ENCODE measurements at places on chromosomes 3 and 15. TPM values are rescaled to one million over a fixed set of nuclear protein-coding genes. Genes with fewer than 3 reads are reported as not detected.

DNA sequence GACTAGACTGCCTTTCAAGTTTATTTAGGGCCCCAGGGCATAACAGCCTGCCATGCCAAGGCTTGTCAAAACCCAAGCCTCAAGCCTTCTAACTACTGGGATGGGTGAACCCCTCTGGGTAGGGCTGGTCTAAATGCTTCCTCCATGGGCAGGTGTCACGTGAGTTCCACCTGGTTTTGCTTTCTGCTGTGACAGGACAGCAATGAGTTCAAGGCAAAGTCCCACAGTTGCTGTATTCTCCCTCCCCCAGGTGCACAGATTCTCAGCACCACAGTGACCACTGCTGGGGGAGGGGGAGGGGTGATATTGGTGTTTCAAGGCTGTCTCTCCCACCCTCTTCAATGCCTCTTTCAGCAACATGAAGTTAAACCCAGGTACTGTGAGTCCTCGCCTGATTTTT lies 46.9 kb upstream of the UBE2Q2 start:
- DNase-seq, result no peak

CFAP20DC gene
- total RNA-seq, result 0.65 TPM

DNA sequence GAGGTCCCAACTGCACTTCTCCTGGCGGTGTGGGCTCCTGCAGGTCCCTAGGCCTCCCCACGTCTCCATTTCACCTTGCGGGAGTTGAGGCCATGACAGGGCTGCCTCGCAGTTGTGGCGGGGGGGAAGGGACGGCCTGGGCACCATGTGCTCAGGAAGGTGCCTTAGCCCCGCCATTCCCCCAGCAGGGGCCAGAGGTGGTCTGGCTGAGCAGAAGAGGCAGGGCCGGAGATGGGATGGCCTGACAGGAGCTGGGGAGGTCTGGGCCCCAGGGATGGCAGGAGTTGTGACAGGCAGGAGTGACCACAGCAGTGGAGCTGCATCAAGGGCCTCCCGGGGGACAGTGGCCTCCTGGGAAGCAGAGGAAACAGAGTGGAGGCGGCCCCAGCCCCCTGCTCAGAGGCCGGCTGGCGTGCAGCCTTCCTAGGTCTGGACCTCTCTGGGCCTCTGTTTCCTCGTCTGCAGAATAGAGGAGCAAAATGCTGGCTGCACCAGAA lies 18.7 kb upstream of the KLF15 start:
- DNase-seq, result no peak

GRCh38 chr3:139588450-139588849 lies 48.9 kb upstream of the RBP1 start:
- DNase-seq, result no peak

SAMD7 gene
- total RNA-seq, result not detected

DNA sequence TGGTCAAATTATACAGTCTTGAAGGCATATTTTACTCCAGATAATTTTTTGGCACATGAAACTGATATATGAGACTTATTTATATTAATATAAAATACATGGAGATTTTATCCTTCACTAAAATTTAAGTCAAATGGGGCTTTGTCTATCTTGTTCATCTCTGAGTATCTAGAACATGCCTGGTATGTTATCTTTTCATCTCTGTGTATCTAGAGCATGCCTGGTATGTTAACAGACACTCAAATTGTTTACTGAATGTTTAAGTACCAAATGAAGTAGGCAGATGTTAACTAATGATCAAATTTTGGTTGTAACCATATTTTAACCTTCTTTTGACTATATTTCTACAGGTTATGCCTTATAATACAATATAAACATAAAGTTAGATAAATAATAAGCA lies 7.7 kb downstream of the GTF2A2 start:
- DNase-seq, result no peak

MCF2L2 gene
- total RNA-seq, result 0.22 TPM

DNA sequence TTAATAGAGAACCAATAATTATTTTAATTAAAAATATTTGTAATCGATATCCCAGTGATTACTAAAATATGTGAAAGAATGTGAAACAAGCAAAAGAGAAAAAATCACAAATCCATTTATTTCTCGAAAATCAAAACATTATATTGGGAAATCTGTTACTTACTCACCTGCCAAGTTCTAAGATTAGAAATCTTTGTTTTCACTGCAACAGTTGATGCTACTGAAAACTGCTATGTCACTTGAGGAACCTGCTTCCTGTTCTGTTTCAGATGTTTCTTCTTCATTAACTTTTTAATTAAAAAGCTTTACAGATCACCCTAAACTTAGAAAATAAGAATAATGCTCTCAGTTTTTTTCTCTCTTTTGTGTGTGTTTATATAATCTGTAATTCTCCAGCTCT lies 13.7 kb upstream of the DPH6 start:
- DNase-seq, result no peak

SPTSSB gene
- not detected for total RNA-seq
